Fibroblast of lung (primary cell): ENCODE measurements at places on chromosomes 5 and 9. TPM values are rescaled to one million over a fixed set of nuclear protein-coding genes. Genes with fewer than 3 reads are reported as not detected.

NUDT12 gene
- total RNA-seq, result 9.8 and 15.4 TPM in 2 replicates

SH3GL2 gene
- total RNA-seq, result under 0.01 and 0.17 TPM in 2 replicates

RASEF gene
- 0.51 and 1.2 TPM in 2 replicates for total RNA-seq

FOXD4L6 gene
- total RNA-seq, result not detected in 2 replicates

SKIC3 gene
- 120 and 152 TPM in 2 replicates for total RNA-seq

SAPCD2 gene
- 0.26 and 2.8 TPM in 2 replicates for total RNA-seq

NRARP gene
- total RNA-seq, result under 0.01 TPM in 1 of 2 replicates, not detected in the other

GRCh38 chr5:148820461-148821395, 5.7 kb upstream of the ADRB2 start:
- DNase-seq, result peak; percentile 22

DNA sequence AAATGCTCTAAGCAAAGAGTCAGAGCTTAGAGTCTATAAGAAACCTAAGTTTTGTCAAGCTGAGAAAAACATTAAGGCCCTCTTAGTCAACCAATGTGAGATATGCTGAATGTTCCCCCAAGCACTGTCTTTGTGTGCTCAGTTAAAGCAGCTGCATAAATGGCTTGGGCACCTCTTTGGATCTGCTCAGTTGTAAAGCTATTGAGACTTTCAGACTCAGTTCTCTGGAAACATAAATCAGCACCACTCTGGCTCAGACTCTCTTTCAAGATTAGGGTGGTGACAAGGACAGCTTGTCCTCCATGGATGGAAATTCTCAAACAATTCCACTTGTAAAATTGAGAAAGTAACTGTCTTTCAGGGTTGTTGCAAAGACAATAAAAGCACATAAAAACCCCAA, 807.9 kb downstream of the PRELID2 start:
- DNase-seq, result no peak

- DNase-seq, result no peak
Measured at GRCh38 chr5:97141031-97141430, 1.4 kb downstream of the LIX1 start.

GRCh38 chr9:92664394-92665152, 5.4 kb downstream of the IPPK start:
- peak; percentile 4 for DNase-seq

DNA sequence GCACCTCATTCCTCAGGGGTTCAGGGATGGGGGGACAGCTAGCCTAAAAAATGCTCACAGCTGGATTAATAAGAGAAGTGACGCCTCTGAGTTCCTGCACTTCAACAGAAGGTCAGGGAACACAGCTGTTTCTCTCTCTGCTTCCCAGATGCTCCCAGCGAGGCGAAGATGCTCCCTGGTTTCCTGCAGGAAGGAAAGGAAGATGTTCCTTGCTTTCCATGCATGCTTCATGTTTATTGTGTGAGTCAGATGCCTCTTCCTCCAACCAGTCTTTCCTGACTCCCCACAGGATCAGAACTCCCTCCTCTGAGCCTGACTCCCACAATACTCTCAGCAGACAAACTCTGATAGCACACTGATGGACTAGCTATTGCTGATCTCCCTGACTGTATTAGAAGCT, 71.9 kb downstream of the MFAP3 start:
- no peak for DNase-seq

DNA sequence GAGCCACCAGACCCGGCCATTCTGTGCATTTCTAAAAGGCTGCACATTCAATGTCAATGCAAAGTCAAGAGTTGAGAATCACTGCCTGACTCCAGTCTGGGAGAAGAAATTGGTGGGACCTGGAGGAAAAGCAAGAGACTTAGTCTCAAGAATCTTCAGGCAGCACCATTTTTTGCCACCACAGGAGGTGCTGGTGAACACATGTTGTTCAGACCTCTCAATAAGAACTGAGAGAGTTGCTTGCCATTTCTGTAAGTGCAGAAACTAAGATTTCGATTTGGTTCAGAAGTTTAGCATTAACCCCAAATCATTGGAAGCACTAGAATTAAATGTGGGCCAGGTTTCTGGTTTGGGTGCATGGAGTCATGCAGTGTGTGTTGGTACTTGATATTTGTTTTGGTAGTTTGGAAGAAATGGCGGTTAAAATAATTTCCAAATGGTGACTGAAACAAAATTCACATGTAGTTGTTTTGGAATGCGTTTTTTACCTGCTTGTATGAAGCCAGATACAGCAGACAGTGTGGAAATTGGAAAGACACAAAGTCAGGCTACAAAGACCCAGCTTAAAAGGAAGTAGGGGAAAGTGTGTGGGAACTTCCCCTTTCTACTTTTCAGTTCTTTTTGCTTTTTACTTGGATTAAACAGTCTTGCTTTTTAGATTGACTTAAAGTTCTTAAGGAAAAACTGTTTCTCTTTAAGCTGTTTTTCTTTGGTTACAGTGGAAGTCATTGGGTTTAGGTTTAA, 20.4 kb downstream of the PDE8B start:
- no peak for DNase-seq

DNA sequence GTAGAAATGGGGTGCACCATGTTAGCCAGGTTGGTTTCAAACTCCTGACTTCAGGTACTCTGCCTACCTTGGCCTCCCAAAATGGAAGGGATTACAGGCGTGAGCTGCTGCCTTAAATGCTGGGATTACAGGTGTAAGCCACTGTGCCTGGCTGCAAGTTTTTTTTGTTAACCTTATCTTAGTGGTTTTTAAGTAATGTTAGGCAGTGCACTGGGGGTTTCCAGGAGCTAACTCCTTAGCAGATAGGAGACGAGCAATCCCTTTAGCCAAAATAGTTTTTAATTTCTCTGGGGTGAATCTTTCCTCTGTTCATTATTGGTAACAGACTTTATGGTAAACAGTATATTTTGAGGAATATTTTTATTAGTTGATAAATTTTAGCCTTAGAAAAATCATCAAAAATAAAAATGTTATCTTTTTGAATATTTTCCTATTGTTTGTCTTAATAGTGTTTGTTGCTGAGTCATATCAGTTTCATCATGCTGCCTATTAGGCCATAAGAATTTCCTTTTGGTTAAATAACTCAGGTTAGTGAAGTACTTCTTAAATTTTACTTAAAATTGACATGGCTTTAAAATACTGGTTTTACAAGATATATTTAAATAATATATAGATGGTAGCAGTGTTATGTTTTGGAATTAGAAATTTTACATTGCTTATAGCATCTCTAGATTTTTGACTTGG, 37.9 kb downstream of the LMNB1 start:
- DNase-seq, result peak; percentile 46

GRCh38 chr9:123821619-123822018, 108.3 kb downstream of the DENND1A start:
- DNase-seq, result peak; percentile 1

DNA sequence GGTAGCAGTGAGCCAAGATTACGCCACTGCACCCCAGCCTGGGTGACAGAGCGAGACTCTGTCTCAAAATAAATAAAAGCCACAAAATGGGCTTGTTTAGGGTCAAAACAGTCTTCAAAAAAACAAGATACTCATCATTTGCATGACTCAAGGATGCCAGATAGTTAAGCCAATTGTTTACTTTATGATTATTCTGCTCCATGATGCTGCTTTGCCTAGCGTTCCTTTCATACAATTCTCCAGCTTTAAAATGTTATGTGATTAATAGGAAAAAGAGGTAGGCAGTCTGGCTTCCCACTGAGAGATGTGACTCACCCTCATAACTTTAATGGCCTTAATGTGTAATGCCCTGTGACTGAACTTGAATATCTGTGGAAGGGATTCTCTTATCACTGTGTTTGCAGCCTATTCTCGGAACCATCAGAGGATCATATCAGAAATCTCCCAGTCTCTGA, 364.6 kb upstream of the TRPC7 start:
- DNase-seq, result peak; percentile 96

DNA sequence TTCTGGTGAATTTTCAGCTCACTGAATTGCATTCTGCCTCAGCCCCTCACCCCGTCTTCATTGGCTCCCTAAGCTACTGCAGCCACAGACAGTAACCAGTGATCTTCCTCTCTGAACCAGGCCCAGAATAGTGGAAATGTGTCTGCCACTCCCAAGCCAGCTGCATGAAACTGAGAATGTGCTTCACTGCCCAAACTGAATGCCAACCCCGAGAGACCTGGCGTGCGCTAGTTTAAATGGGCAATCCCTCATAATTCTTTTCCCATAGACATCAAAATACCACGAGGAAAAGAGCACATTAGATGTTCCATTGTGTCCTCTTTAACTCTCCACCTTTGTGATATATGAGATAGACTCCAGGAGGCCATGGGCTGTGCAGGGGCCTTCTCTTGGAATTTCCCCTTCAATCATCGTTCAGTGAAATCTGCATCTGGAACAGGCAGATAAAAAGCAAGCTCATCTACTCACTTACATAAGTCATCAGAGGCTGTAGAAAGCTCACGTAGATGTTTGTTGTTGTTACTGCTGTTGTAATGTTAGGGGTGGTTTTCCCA, 320.2 kb downstream of the NFIB start:
- DNase-seq, result no peak
